ENCODE measurements at places on chromosomes 5 and 9.

GRCh38 chr5:110703481-110703880 is 23.0 kb downstream of the TMEM232 start:
- no peak for DNase-seq

DNA sequence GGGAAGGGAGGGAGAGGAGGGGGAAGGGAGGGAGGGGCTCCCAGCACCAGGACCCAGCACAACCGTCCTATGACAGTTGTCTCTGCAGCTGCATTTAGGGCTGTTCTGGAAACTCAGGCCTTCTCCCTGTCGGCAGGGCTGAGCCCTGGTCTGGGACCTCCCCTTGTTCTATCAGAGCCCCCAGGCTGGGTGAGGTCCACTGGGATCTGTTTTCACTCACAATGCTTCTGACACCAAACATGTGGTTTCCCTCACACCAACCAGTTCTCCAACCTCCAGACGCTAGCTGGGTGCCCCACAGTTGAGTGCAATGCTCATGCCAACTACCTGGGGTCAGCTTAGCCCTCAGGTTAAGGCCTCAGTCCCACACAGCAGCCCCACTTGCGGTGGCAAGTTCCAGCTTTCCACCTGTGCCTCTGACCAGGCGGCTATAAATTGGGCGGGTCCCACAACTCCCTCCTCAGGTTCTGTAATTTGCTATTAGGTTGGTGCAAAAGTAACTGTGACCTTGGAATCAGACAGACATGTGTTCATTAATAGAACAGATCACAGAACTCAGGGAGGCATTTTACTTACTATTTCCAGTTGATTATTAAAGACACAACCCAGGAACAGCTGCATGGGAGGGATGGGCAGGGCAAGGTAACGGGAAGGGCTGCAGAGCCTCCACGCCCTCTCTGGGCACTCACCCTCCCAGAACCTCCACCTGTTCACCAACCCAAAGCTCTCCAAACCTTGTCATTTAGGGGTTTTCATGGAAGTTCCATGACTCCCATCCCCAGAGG is 13.5 kb downstream of the ADAMTS2 start:
- no peak for DNase-seq

DNA sequence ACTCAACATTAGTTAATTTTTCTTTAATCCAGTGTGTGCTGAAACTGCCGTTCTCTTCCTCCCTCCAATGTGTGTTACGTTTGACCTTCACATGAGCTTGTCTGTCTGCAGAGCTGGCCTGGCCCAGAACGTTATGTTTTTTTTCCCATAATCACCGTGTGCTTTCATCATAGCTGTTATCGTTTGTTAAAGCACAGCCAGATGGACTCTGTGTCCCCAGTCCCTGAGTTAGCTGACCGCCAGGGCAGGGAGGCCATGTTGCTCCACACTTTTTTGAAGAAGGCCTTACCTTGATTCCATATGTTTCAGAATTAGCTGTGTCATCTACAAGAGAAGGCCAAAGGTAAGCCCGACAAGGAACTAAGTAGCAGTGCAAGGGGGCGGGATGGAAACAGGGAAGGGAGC is 55.7 kb downstream of the HSD17B3 start:
- DNase-seq: no peak

GRCh38 chr5:139574641-139575312 is 13.6 kb downstream of the UBE2D2 start:
- DNase-seq: peak; percentile 4

GRCh38 chr5:37668524-37669047 is 171.3 kb downstream of the GDNF start:
- no peak for DNase-seq

DNA sequence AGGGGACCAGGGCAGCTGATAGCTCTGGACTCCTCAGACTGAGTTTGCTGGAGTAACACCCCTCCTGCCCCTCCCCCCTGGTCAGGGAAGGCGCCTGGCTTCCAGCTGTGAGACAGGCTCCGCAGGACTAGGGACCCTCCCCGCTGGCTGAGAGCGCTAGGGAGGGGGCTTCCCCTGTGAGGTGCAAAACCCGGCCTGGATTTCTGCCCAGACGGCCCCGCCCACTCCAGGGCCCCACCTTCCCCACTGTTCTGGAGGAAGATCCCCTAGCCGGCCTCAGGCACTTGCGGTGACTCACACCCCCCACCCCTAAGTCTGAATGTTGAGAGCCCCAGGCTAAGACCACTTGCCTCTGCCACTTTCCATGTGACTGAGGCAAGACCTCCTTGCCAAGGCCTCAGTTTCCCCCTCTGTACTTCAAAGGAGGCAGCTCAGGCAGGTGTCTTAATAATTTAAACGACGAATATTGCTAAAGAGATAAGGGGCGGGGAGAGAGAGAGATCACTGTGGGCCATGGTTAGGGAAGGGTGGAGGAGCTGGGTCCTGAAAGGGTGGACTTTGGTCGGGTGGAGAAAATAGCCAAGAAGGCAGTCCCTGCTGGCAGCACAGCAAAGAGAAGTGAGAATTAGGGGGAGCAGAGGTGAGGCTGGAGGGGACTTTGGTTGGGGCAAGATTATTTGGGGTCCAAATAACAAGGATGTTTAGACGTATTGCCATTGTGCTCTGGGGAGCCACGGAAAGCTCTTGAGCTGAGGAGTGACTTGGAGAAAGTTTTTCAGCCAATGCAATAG is 1.0 kb upstream of the DAB2IP start:
- DNase-seq: peak; percentile 97

DNA sequence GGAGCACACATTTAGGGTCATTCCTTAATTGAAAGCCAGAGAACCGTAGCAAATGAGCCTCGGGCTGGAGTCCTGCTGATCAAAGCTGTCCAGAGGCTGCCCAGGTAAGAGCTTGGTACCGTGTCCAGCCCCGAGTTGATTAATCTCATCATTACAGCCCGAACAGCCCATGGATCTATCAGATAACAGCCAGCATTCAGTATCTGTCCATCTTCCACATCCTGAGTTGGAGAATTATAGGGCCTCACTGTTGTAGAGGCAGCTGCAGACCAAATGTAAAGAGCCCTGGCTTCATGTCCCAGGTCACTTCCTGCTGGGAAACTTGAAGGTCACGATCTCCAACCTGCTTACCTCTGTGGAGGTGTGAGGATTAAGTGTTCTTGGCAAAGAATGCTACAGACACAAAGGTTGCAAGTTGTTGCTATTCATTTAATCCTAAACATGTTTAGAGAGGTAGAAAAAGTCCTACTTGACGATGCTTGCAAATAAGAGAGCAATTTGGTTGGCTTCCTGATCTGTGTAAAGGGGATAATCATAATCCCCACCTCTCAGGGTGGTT is 16.1 kb downstream of the GGTA1 start:
- no peak for DNase-seq

DNA sequence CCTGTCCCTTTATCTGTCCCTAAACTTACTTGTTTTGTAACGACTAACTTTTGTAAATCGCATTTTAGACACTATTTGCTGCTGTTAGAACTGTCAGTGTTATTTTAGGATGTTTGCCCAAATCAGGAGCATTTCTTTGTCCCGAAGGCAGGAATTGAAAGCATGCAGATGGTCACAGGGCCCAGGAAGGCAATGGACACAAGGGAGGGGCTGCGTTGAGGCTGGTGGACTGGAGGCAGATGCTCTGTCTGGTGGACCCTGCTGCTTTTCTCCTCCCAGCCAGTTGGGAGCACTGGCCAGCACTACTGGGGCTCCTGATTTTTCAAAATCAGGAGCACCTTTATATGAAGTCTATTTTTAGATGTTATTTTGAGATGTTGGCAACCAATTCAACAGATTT is 31.7 kb downstream of the DOCK2 start:
- no peak for DNase-seq
